ENCODE measurements at places on chromosomes 2 and 18.

GRCh38 chr2:12048550-12048949 is 302.1 kb downstream of the LPIN1 start:
- no peak for DNase-seq

DNA sequence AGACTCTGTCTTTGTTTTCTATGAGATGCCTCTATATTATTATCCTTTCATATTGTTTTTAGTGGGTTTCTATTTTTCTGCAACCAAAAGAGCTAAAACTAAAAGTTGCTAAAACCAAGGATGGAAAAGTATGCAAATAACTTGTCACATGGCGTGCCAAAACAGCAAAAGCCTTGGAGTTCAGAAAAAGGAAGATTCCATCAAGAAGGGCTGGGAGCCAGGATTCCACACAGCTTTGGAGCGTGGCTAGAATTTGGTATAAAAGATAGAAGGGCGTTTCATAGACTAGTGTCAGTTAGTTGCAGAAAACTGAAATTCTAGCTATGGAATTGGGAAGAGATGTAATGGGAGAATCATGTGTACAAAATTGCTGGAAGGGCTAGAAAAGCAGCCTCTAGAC is 4.1 kb downstream of the SCYGR1 start:
- no peak for DNase-seq

DNA sequence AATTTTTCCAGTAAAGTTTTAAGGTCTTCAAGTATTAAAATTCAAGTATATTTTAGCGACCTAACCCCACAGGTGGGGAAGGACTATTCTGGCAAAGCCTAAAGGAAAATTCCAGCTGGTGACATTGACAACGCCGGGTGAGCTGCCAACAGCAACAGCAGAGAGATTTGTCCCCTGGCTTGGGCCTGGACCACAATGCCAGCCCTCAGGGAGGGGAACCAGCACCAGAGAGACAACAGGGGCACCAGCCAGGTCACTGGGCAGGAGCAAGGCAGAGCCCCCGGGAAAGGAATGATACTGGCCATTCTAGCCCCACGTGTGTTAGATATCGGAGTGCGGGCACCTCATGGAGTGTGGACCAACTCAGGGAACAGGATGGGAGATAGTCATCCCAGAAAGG is 95.7 kb downstream of the ARMC9 start:
- DNase-seq: no peak

GRCh38 chr2:181742922-181743722 is 62.8 kb upstream of the NEUROD1 start:
- peak; percentile 20 for DNase-seq

DNA sequence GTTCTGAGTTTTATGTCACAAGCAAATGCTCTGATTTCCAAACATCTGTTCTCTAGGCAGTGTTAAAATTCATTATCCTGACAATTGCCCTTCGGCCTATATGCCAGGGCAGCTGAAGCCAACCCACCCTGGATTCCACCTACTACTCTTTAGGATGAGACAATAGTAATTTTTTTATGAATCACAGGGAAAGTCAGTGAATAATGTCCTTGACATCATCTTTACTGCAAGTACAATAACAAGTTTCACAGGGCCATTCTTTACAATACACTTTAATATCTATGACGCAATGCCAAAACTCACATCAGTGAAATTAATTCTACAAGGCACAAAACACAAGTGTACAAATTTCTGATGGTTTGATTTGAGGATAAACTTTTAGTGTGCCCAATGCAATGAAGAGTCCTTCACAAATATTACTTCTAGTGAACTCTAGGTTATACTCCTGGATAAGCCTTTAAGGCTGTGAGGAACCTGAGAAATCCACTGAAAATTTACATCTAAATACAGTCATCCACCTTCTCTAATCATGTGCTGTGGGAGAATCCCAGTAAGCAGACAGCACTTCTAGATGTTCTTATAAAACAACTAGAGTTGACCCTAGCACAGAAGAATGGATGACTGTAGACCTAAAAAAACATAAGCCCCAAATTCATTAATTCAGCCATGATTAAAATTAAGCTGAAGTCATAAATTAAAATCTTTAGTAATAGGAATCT is 77.3 kb upstream of the CTLA4 start:
- DNase-seq: no peak

GRCh38 chr18:23716966-23717365 is 27.7 kb downstream of the LAMA3 start:
- DNase-seq: no peak

DNA sequence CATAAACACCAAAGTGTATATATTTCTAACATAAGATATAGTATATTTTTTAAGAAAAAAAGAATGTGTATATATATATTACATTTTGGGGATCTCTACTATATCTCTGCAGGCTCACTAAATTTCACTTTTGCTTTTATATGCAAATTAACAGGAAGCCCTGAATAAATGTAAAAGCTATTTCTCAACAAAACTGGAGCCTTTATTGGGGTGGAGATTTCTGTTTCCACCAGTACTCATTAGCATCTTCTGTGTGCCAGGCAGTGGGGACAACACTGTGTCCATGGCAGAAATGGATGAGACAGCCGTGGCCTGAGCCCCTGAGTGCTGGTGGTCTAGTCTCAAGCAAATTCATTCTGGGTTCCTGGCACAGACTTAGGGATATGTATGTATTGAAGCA is 41.3 kb downstream of the C18orf63 start:
- DNase-seq: no peak

DNA sequence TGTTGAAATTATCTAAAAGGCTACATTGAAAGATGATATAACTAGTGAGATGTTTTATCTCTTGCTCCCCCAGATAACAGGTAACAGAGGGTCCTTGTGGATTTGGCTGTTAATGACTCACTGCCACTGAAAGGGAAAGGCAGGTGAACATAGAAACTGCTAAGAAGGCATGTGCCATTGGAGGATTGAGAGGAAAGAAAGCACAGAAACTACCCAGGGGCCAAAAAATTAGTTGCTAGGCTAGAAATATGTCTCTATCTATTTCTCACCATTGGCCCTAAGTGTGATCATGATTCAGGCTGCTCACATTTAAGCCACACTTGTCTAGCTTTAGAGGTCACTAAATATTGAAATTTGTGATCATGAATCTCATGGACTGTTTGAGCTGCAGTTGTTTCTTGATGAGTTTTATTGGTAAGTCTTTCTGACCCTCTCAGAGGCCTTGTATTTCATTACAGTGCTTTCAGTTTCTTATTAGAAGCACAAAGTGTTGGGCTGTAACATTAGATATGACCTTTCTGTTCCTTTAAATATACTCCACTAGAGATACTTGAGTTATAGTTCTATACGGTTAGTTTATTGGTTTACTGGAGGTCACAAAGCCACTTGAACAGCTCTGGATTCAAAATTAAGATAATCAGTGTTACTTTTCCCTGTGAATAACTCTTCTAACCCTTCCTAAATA is 26.2 kb downstream of the NAB1 start:
- DNase-seq: no peak

DNA sequence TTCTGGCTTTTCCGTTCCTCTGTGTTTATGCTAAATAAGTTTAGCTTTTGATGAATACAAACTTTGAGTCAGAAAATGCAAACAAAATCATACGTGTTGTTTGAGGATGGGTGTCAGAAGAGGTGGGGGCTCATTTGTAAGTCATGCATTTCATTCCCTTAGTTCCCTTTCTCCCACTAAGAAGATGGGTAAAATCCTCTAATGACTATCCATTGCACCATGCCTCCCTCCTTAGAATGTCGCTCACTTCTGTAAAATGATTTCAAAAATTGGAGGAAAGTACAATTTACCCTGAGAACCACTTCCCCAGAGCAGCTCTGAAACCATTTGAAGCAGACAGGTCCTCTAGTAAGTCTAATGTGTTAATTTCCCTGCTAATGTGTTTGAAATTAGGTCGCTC is 629.6 kb upstream of the VRK2 start:
- DNase-seq: no peak

- no peak for DNase-seq
These were observed 6.6 kb downstream of the OTOF start for GRCh38 chr2:26471289-26471688.

DNA sequence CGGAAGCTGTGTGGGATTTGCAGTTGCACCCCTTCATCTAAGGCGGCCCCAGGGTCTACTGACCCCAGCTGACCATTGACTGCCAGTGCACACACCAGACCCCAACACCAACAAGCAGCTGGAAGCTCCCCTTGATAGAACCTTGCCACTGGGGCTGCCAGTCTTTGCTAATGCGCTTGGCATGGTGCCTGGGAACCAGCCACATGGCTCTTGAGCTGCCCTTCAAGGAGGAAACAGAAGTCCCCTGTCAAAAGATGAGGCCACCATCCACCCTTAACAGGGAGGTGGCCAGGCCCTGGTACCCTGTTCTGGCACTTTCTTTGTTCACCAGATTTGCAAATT is 8.6 kb downstream of the ALPI start:
- no peak for DNase-seq

- DNase-seq: no peak
These were observed 10.6 kb downstream of the LYPD6B start for GRCh38 chr2:149049142-149049541.

DNA sequence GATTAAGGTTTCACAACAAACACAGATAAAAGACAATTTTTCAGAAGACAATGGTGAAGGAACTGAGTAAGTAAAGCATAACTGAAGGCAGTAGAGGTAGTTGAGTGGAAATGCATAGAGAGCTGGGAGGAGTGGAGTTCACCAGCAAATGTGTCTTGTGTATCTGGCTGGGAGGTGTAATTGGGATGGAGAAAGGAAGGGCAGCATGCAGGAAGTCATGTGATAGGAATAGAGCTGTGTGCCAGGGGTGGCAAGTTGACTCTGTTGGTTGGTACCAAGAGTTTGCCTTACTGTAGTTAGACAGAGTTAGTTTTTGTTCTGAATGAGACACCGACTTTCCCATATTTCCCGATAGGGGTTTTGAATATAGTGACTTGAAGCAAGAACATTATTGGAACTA is 56.3 kb downstream of the FMNL2 start:
- DNase-seq: no peak

- DNase-seq: no peak
These were observed 386.5 kb downstream of the DLGAP1 start for GRCh38 chr18:4068552-4069158.

- no peak for DNase-seq
These were observed 11.9 kb downstream of the GPC1 start for GRCh38 chr2:240447331-240447730.

- no peak for DNase-seq
These were observed 85.0 kb downstream of the USP40 start for GRCh38 chr2:233481368-233482142.

- DNase-seq: no peak
These were observed 48.0 kb downstream of the COA5 start for GRCh38 chr2:98560256-98560771.

DNA sequence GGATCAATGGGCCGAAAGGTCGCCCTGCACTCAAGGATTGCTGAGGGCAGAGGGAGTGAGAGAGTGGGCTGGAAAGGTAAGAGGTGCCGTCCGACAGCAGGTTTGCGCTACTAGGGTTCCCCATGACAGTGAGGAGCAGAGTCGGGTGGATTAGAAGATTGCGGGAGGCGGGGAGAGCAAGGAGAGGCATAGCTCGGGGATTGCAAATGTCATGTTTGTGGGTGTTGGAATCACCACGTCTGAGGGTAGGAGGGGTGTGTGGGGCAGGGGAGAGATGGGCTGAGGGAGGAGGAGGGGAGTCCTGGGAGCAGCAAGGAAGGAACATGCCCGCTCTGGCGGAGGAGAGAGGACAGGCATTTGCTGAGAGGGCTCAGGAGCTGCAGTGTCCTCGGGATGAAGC is 81.2 kb downstream of the ZCCHC2 start:
- no peak for DNase-seq

DNA sequence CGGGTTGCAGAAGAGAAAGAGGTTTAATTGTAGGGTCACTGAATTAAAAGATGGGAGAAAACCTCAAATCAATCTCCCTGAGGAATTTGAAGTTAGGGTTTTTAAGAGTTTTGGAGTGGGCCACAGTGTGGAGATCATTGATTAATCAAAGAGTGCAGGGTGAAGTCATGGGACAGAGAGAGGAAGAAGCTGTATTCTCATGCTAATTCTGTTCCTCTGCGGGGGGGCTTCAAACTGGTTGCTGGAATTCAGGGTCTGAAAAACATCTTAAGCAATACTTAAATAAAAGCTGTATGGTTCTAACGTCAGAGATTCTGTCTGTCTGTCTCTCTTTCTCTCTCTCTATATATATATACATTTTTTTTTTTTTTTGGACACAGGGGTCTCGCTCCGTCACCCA is 169.8 kb upstream of the SPATS2L start:
- no peak for DNase-seq

GRCh38 chr2:2291500-2292260 is 39.4 kb downstream of the MYT1L start:
- no peak for DNase-seq

- DNase-seq: no peak
These were observed 572.0 kb upstream of the ZEB2 start for GRCh38 chr2:145091967-145092366.

DNA sequence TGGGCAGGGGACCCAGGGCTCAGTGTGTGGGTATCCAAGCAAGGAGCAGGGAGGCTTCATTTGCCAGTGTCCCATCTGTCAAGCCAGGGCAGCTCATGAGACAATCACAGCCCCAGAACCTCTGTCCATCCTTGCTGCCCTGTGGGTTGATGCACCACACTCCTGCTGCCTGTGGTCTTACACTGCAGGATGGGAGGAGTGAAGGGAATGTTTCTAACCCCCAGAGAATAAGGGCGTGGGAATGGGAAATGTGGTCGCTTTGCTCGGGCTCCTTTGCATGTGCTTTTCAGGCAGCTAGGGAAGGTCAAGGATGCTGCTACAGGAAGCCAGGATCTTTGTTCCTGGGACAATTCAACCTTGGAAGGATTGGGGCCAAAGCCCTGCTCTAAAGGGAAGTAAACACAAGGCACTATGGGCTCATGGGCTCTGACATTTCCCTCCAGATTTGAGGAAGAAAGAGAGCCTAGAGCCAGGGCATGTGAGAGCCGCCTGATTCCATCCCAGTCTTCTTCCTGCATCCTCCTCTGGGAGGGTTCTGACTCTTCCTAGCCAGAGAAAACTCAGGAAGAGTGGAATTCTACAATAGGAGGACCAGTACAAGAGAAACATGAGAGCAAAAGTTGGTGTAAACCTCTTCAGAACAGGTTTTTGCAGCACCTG is 18.8 kb upstream of the MAP3K20 start:
- no peak for DNase-seq

- no peak for DNase-seq
These were observed 177.6 kb downstream of the LAMA1 start for GRCh38 chr18:6939972-6940371.

GRCh38 chr2:104864280-104865095 is 10.6 kb downstream of the POU3F3 start:
- DNase-seq: no peak
